NCI-H226 (cell line): ENCODE measurements at places on chromosomes 1 and 21.

- DNase-seq = peak; percentile 96
These were observed at the start of gene SESN2 for GRCh38 chr1:28259252-28259933. SESN2 (plus strand) TSS chr1:28259518; CDS start chr1:28259848, 330 bp downstream.

DNA sequence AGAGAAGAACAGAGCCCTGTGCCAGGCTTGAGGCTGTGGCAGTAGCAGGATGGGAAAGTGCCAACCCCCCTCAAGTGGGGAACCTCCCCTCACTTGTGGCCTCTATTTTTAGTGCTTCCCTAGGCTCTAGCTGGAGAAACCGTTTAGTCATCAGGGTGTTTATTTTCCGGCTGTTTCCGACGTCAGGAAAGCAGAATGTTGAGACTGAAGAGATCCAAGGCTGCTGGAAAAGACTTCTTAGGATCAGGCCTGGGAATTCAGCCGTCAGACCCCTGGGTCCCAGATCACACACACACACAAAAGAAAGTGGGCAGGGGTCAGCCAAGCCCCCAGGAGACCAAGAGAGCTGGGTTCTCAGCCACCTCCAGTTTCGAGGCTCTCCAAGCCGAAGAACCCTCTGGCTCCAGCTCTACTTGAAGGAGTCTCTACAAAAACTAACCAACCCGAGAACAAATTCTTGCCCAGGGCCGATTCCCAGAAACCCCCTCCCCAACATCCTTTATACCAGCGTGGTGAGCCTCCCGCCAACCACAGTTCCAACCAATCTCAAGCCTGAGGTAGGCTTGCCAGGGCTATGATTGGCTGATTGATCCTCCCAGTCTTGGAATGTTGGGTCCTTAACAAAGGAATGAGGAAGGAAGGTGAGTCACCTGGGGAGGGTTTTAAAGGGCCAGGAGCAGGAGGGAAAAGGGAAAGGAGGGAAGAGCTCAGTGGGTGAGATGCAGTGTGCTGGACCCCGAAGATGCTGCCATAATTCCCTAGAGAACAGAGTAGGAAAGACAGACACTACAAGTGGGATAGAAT, 2.5 kb upstream of the MEF2D start:
- DNase-seq = peak; percentile 97

DNA sequence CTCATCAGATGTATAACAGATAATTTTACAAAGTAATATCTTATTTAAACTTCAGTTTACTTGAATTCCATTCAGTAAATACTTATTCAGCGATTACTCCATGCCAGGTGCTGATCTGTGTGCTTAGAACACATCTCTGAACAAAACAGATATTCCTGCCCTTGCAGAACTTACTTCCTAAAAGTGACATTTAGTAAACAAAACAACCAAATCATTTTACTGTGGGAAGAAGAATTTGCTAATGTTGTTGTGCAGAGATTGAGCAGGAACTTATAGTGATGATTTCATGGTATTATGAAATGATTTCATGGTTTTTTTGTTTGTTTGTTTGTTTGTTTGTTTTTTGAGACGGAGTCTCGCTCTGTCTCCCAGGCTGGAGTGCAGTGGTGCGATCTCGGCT, 39.3 kb upstream of the WLS start:
- DNase-seq = no peak

GRCh38 chr1:163826500-163826899, 504.7 kb downstream of the NUF2 start:
- no peak for DNase-seq

- no peak for DNase-seq
These were observed 4.5 kb downstream of the MRPS6 start for GRCh38 chr21:34077888-34078287.

GRCh38 chr21:26614251-26614650, 41.2 kb upstream of the CYYR1 start:
- DNase-seq = no peak

GRCh38 chr21:17441370-17441769, 71.5 kb upstream of the CXADR start:
- DNase-seq = no peak

DNA sequence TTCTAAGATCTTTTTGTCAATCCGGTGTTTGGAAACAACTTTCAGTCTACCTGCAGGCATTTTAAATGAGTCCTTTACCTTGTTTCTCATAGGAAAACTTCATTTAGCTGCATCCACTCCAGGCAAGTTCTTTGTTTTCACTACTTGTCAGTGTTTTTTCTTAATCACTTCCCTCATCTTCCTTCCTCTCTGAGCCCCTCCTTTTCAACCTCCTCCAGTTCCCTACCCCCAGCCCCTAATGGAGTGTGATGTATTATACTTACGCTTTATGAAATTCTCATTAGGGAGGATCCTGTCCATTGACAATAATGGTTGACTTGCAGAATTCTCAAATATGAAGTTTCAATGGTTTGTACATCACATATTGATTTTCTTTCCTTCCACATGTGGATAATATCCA, 62.5 kb upstream of the BACH1 start:
- DNase-seq = no peak

DNA sequence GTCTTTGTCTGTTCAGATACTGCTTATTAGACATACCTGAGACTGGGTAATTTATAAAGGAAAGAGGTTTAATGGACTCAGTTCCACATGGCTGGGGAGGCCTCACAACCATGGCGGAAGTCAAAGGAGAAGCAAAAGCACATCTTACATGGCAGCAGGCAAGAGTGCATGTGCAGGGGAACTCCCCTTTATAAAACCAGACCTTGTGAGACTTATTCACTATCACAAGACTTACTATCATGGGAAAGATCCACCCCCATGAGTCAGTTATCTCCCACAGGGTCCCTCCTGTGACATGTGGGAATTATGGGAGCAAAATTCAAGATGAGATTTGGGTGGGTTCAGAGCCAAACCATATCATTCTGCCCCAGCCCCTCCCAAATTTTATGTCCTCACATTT, 7.1 kb upstream of the PSMA5 start:
- DNase-seq = no peak
